NCI-H1417 (cell line): ENCODE measurements at places on chromosomes 2 and 18.

DNA sequence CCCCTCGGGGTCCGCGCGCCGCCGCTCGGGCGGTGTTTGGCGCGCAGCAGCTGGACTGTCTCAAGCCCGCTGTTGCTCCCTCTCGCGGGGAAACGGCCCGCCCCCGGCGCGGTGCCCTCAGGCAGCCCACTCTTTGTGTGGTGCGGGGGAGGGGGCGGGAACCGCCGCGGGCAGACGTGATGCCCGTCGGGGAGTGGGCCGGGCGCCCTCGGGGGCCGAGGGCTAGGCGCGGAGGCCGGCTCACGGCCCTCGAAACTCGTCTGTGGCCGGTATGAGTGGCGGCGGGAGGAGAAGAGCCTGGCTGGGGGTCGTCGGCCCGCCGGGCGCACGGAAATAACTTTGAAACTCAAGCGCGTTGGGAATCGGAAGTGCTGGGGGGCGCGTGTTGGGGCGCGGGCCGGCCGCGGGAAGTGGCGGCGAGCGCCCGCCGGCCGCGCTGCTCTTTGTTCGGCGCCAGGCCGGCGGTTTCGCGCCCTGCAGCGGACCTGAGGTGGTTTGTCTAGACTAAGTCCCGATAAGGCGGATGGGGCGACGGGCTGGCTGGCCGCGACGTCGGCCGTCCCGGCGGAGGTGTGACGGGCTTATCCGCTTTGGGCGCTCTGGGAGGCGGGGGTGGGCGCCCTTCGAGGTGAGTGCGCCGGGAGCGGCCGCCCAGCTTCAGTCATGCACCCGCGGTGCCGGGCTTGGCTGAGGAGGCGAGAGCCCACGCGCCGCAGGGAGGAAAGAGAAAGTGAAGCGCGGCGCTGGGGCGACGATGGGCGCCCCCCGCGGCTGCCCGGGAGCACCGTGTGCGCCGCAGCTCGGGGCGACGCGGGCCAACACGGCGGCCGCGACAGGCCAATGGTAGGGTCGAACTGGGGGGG is 679 bp downstream of the PTMA start:
- DNase-seq, result peak; percentile 83

GRCh38 chr2:106995556-106995955 is 109.6 kb upstream of the ST6GAL2 start:
- DNase-seq, result peak; percentile 71

GRCh38 chr2:236739663-236740062 is 170.0 kb downstream of the ACKR3 start:
- DNase-seq, result no peak

DNA sequence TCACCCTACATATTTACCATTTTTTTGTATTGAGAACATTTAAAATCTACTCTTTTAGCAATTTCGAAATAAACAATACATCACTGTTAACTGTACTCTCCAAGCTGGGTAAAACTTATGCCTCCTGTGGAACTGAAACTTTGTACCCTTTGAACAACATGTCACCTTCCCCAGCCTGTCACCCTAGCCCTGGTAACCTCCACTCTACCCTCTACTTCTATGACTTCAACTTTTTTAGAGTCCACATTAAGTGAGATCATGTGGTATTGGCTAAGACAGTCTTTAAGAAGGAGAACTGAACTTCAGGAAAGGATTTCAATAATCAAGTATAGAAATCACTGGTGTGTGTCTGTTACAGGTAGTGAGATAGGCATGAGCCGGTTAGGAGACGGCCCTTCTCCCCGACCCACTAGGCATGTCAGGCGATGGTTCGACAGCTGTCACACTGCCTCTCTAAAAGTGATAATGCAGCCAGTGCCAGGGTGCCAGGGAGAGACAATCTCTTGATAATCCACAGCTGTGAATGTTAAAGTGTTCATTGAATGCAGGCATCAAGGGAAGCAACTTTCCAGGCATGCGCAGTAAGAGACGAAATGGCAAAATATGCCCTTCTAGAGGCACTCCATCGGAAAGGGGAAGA is 74.6 kb upstream of the RNF152 start:
- DNase-seq, result no peak

DNA sequence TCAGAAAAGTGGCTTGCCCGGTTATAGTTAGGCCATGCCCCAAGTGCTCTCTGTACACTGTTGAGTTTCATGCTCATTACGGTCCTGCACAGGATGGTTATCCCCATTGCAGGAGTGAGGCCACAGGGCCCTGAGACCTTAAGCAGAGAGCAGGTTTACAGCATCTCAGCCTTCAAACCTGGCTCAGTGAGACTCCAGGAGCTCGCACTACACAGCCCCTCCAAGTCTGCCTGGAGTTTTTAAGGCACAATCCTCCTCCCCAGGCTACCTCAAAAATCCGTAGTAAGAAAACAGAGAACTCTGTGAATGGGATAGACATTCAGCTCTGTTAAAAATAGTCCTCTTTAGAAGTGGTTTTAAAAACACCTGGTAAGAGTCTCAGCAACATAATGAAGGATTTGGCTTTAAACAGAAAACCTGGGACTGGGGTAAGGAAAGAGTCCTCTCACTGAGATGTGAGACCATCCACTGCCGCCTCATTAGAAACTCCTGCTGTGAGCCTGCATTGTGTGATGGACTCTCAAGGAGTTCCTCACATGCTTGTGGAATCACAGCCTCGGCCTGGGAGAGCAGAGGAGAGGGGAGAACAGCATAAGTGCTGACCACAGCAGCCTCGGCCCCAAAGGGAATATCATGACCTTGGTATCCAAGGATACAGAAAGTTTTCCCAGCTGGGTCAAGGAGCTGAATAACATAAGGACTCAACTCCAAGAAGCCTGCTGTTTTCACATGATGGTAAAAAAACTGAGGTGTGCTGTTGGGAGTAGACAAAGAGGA is 214.8 kb downstream of the ATAD2B start:
- peak; percentile 24 for DNase-seq

DNA sequence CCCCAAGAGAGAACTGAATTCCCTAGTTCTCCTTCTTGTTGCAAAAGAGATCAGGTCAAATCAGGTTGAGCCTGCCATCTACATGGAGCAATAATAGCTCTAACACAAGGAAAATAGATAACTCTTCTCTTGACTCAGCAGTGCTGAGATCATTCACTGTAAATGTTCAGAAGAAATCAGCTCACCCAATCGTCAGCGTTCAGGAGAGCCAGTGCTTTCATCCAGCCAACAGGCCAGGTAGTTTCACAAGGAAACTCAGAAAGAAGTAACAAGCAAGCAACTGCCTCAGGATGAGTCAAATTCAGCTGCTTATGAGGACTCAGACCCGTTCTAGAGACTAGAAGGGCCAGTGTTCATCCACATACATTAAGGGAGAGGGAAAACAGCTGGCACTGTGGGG is 5.9 kb downstream of the LMAN2L start:
- no peak for DNase-seq

- no peak for DNase-seq
Observed at GRCh38 chr18:66873899-66874298, 270.0 kb upstream of the CDH19 start.

DNA sequence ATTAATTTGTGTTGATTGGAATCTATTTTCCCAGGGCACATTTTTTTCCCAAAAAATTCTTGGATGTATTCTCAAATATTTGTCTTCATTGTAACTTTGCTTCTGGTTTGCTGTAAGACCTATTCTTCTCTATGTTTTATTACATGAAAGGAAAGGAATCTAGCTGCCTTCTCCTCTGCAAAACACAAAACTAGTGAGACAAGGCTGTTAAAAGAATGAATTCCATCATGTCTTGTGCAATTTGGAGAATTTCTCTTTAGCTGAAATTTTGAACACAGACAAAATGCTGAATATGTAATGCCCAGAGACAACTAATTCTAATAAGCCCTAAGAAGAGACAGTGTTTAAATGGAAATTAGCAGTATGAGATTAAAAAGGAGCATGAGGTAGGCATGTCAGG is 275.9 kb downstream of the CDH20 start:
- DNase-seq, result no peak

- peak; percentile 82 for DNase-seq
Observed at GRCh38 chr2:129936334-129936934, 43.0 kb upstream of the RAB6C start.

DNA sequence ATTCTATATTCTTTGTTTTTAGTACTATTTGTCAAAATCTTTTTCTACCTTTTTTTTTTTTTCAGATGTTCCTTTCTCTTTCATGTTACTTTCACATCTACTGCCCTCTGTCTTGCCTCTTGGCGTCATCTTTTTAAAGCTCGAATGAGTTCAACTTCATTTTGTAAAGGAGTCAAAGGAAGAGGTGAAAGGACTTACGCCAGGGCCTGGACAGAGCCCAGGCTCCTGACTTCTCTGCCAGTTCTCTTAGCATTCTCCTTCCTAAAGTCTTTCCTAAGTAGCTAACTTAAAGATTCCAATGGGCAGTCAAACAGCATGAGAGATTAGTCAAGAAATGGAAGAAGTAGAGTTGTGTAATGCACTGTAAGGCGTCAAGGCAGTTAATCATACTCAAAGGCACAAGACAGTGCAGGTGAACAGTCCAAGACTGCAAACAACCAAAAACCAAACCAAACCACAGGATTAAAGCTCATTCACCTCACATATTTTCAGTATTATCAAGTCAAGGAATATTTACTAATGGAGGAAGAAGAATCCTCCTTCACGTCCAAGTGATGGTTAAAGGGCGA is 301.7 kb downstream of the TCF4 start:
- no peak for DNase-seq

GRCh38 chr18:56083097-56083521 is 495.1 kb upstream of the TCF4 start:
- no peak for DNase-seq

- DNase-seq, result peak; percentile 63
Observed at GRCh38 chr2:183543731-183544130, 419.5 kb downstream of the NUP35 start.

GRCh38 chr18:51765606-51766360 is 568.3 kb upstream of the MEX3C start:
- no peak for DNase-seq

GRCh38 chr2:10654069-10654468 is 35.7 kb downstream of the NOL10 start:
- peak; percentile 15 for DNase-seq

GRCh38 chr2:217417536-217417935 is 557.7 kb upstream of the TNP1 start:
- no peak for DNase-seq

- DNase-seq, result no peak
Observed at GRCh38 chr2:212384027-212384426, 154.6 kb downstream of the ERBB4 start.

DNA sequence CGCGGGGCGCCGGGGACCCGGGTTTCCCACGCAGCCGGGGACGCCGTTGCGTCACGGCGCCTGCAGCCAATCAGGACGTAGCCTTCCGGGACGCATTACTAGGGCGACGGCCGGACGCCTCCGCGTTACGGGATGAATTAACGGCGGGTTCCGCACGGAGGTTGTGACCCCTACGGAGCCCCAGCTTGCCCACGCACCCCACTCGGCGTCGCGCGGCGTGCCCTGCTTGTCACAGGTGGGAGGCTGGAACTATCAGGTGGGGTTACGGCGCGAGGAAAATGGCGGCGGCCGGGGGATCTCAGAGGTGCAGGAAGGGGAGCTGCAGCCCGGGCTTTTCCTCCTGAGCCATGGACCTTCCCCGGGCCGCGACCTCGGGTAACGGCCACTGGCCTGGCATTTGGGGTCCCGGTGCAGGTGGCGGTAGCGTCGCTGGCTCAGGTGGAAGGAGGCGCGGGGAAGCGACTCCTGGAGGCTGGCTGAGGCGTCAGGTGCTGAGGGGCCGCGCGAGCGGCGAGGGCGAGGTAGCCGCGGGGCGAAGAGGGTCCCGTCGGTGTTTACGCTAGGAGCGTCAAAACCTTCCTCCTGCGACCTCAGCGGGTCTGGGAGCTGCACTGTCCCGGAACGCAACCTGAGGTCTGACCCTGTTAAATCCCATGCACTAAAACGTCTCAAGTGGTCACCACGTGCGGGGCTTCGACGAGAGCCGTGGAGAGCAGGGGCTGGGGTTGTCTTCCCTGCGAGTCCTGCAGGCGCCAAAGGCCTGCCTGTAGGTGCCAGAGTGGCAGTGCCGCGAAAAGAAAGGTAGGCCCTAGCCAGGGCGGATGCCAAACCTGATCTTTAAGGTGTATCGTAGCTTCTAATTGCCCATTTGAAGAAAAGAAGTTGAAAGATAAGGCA is at the start of gene LCLAT1:
Gene LCLAT1 (plus strand): TSS at position 98 of the 897 bp plus-strand sequence. CDS start 78,345 bp downstream, outside the sequence.
- DNase-seq, result peak; percentile 93

DNA sequence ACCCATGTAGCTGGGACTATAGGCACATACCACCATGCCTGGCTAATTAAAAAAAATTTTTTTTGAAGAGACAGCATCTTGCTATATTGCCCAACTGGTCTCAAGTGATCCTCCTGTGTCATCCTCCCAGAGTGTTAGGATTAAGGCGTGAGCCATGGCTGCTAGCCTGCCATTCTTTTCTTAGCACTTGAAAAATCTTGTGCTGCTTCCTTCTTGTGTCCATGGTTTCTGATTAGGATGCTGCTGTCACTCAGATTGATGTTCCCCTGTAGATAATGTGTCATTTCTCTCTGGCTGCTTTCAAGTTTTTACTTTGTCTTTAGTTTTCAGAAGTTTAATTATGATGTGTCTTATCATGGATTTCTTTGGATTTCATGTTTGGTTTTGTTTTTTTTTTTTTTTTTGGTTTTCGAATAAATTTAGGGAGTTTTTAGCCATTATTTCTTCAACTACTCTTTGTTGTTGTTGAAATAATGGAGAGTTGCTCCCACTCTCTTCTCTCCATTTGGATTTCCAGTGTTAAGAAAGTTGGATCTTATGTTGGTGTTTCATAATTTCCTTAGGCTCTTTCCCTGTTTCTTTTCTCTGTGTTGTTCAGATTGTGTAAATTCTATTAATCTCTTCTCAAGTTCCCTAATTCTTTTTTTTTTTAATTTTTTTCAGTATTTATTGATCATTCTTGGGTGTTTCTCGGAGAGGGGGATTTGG is 2.5 kb downstream of the ATP9B start:
- DNase-seq, result no peak

DNA sequence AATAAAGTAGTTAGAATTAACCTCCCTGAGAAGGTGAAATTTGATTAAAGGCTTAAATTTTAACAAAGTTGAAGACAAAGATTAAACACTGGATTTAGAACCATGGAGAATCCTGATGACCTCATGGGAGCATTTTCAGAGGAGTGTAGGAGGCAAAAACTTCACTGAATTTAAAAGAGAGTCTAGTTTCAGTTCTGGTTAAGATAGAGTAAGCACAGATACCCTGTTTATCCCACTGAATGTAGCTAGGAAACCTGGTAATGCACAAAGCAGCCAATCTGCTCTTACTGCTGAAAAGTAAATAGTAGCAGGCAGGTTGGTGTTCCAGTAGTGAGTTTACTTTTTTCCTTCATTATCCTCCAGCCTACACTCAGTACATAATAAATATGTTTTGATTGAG is 654.9 kb upstream of the SYT4 start:
- DNase-seq, result no peak

- no peak for DNase-seq
Observed at GRCh38 chr18:25181581-25181980, 170.4 kb downstream of the ZNF521 start.

- no peak for DNase-seq
Observed at GRCh38 chr2:108171657-108172056, 68.1 kb upstream of the SULT1C3 start.

- DNase-seq, result no peak
Observed at GRCh38 chr18:27136208-27136535, 48.9 kb downstream of the CHST9 start.
